ENCODE measurements at places on chromosomes 4 and X.

- no peak for DNase-seq
Observed at GRCh38 chrX:122582280-122582974, 601.7 kb upstream of the GRIA3 start.

- DNase-seq, result no peak
Observed at GRCh38 chr4:23423540-23423939, 466.3 kb downstream of the PPARGC1A start.

DNA sequence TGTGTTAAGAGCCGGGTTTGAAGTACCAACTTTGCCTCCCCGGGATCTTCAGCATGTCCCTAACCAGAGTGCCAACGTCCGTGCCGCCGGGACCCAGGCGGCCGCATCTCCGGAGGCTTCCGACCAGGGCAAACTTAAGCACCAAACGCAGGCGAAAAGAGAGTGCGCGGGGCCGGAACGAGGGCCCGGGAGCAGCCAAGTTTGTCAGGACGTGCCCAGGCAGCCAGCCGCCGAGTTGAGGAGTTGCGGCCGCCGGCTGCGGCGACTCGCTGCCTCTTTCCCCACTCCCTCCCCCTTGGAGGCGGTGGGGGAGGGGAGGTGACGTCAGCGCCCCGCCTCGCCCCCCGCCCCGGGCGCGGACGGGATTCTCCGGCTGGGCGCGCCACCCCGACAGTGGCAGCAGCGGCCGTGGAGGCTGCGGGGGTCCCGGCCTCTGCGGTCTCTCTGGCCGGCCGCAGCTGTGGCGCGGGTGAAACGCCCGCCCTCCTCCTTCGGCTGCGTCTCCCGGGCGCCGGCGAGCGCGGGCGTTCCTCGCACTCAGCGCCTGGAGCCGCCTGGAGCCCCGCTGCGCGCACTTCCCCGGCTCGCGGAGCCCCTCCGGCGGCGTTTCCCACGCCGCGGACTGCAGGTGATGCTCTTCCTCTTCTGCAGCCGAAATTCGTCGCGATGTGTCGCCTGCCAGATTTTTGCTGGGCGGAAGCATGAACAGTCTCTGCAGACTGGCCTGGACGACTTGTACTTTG lies 2.9 kb upstream of the FAT1 start:
- no peak for DNase-seq

GRCh38 chr4:39627413-39627812 lies 11.3 kb downstream of the SMIM14 start:
- DNase-seq, result no peak

GRCh38 chr4:89492581-89493071 lies 185.0 kb upstream of the GPRIN3 start:
- DNase-seq, result no peak

DNA sequence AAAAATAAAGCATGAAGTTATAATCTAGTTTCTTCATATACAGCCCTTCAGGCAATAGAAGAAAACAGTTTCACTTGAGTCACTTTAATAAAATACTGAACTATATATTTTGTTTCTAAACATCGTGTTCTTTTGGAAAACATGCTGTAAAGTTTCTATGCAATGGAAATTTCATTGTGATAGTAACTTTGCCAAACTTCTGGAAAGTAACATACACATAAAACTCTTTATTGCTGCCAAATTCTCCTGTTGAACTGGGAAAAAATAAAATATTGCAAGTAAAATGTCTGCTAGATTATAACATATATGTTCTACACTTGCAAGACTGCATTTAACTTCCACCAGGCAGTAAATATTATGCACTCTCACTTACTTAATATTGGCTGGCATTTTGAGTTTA lies 635.4 kb downstream of the SPRY1 start:
- no peak for DNase-seq

DNA sequence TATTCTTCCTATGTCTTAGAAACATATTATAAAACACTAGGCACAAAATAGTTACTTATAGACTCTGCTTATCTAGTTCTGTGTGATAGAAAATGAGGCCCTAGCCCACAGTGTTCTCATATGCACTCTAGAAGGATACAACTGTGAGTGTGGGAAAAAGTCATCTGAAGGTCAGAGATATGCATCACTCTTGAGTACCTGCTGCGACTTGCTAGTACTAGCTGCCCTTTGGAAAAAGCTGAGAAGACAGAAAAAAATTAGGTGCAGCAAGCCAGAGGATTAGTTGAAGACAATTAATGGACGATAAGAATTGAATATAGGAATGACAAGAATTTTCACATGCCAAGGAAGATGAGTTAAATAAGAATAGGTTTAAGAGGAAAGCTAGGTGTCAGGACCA lies 61.3 kb downstream of the MTHFD2L start:
- no peak for DNase-seq

- no peak for DNase-seq
Observed at GRCh38 chr4:151199319-151200190, 77.4 kb upstream of the PRSS48 start.

GRCh38 chrX:106246511-106246910 lies 78.4 kb downstream of the PWWP3B start:
- DNase-seq, result no peak

GRCh38 chrX:153689654-153690465 lies 2.1 kb downstream of the SLC6A8 start:
- no peak for DNase-seq

DNA sequence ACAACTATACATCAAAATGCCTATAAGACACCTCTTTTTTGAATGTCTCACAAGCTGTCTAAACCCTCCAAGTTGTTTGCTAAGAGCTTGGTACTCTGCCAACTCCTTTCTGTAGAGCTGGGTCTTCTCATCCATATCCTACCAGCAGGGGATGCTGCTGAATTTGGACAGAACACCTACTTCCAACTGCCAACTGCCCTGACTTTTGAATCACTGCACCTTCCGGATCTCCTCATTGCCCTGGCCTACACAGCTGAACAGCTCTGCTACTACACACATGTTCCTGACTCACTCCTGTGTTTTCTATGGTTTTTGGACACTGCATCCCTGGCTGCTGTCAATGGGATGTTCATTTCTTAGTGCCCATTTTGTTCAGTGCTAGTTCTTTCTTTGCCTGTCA lies 18.7 kb downstream of the FAM184B start:
- DNase-seq, result no peak

DNA sequence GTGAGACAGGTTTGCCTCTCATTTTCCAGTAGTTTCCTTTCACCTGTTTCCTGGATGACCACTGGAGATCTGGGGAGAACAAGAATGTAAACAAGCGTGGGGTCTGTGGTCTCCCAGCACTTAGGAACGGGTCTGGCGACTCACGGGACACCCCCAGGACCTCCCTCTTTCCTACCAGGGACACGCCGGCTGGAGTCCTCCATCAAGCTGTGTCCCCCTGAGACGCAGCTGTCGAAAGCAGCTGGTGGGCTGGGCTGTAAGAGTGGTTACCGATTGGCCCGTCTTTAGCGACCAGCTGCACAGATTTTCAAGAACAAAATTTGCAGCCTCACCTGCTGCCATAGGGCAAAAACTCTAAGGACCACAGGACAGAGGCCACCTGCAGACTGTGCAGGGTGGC lies 11.9 kb downstream of the LRPAP1 start:
- no peak for DNase-seq

DNA sequence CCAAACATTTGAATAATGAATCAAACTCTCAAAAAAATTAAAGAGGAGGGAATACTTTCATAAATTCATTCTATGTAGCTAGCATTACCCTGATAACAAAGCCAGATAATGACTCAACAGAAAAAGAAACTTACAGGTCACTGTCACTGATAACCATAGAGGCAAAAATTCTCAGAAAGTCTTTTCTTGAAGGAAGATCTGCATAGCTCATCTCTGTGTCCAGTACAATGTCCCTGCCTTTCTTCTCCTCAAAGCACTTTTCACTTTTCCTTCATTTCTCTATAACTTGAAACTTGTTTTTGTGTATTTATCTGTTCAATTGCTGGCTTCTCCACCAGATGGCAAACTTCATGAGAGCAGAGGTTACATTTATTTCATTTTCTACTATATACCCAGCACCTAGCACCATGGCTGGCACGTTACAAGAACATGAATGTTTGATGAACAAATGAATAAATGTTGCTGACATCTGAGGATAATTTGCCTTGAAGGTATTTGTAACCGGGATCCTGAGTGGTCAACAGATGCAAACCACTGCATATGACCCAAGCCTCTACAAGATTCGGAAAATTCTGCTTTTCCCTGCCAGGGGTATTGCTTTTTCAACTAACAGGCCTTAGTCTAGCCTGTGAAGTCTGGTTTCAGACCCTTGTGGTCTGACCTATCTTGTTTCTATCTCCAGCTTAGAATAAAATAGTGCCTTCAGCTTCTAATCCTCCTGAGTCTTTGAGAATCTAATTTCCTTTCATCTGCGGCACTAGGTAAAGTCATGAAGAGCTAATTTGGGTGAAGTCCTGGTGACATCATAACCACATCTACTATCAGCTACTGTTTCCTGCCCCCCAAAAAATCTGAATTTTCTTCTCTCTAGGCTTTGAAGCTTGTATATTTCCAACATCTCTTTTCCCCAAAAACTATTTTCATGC lies 52.5 kb upstream of the ANTXR2 start:
- peak; percentile 68 for DNase-seq

- no peak for DNase-seq
Observed at GRCh38 chr4:58936436-58936835, 1826.3 kb upstream of the IGFBP7 start.

GRCh38 chrX:44785652-44786051 lies 58.2 kb upstream of the DUSP21 start:
- no peak for DNase-seq

DNA sequence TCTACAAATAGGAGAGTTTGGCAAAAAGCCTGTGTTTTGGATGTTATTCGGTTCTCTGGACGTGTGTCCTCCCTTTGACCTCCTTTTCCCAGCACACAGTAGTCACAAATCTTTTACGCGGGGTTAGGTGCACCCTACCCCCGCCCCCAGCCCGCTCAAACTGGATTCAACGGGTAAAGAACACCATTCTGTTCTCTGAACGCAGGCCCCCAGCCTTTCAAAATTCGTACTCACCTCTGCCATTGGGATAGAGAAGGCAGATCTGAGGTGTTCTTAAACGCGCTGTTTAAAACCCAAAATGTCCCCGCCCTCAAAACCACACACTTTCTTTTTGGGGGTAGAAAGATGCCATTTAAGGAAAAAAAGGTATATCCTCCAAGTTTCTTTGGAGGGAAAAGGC lies 2.7 kb downstream of the LEF1 start:
- peak; percentile 82 for DNase-seq

Measured in activated CD8-positive, alpha-beta T cell treated with anti-CD3 and anti-CD28 coated beads, Interleukin-2, amount 10 ng/mL, durations not matched to agents 7 days and 5 days (primary cell).